Activated CD4-positive, CD25-positive, alpha-beta regulatory T cell (primary cell): ENCODE measurements at places on chromosomes 6 and 20.

- DNase-seq = no peak
Observed at GRCh38 chr20:51574248-51575033, 31.9 kb upstream of the NFATC2 start.

GRCh38 chr6:118746145-118746824, 94.9 kb upstream of the CEP85L start:
- no peak for DNase-seq

GRCh38 chr6:39801456-39802251, 9.5 kb downstream of the DAAM2 start:
- no peak for DNase-seq

DNA sequence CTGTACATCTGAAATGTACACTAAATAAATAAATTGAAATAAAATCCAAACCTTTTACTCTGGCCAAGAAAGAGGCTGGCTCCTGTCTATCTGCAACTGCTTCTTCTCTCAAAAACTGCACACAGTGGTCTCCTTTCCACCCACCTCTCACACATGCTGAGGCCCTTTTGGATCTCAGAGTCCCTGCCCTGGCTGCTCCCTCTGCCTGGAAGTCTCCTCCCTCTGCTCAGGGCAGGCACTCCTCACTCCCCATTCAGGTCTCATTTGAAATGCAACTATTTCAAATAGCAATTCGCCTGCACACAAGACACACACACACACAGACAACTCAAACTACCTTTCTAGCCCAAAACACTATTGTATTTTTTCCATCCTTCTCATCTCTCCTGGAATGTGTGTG, 348.8 kb downstream of the PKHD1 start:
- DNase-seq = no peak

GRCh38 chr20:53205046-53205445, 232.9 kb downstream of the TSHZ2 start:
- no peak for DNase-seq

- peak; percentile 64 for DNase-seq
Observed at GRCh38 chr20:50588034-50588736, 78.0 kb downstream of the PTPN1 start.

DNA sequence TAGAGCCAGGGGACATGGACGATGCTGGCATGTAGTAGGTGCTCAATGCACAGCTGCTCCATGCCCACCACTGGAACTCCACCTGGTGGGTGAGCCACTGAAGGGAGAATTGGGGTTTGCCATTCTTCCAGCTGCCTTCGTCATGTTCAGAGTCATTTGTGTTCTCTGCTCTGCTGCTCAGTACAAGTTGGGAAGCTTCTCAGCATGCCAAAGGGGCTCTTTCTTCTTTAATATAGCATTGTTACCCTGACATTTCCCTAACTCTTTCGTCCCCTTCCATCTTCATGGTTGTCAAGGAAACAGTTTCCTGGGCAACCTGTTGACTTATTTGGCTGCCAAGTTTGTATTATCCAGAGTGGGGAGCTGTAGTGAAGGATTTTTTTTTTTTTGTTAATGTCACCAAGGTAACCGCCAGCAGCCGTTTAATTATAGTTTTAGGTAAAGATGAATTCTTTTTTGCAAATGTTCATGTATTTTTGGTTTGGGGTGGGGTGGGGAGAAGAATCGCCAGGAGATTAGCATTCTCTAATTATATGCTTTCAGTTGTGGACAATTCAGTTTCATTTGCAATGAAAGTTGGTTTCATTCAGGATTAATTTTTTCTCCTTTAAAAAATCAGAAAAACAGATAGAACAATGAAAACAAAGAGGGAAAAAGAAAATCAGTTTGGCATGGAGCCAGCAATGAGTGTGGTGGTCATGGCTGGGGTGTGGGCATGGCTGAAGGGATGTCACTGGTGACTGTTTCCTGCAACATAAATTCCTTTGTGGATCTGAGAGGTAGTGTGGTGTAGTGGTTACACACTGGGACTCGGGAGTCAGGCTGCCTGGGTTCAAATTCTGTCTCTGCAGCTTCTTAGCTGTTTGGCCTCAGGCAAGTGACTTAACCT, 73.0 kb upstream of the KCNG1 start:
- DNase-seq = no peak

DNA sequence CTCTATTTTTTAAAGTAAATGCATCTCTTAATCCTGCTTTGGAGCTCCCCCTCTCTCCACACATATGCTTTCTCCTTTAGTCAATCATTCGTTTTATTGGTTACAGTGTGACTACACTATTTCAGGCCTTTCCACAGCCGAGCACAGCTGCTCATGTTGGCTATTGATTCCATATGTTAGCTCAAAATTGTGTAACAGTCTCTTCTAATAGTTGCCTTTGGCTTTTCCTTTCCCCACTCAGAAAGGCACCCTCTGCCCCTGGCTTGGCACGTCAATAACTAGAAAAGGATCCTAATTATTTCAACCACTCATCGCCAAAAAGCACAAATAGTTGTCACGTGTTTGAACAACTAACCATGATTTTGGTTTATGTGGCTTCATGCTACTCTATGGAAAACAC, 410.3 kb upstream of the SLC35B3 start:
- DNase-seq = no peak

- DNase-seq = no peak
Observed at GRCh38 chr6:149217466-149217888, 100.0 kb upstream of the TAB2 start.

GRCh38 chr20:32231245-32231644, 23.6 kb downstream of the POFUT1 start:
- no peak for DNase-seq

- no peak for DNase-seq
Observed at GRCh38 chr20:61919675-61920365, 145.9 kb downstream of the TAF4 start.

DNA sequence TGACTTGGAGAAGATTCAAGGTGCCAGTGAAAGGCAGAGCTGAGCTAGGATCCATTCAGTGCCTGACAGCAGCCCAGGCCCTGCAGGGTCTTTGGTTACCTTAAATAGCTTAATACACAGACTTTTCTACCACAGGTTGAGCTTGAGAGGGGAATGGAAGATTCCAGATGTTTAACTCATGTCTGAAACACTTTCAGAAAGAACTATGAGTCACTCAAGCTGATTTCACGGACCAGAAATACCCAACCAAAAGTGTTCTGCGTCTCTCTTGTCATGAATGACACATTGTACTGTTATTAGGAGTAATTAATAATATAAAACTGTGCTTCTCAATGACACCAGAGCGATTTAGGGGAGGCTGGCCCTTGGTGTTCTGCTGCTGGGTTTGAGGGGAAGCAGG, 6.4 kb upstream of the PMEPA1 start:
- no peak for DNase-seq

- DNase-seq = no peak
Observed at GRCh38 chr6:7726416-7727085, 652 bp downstream of the BMP6 start.

DNA sequence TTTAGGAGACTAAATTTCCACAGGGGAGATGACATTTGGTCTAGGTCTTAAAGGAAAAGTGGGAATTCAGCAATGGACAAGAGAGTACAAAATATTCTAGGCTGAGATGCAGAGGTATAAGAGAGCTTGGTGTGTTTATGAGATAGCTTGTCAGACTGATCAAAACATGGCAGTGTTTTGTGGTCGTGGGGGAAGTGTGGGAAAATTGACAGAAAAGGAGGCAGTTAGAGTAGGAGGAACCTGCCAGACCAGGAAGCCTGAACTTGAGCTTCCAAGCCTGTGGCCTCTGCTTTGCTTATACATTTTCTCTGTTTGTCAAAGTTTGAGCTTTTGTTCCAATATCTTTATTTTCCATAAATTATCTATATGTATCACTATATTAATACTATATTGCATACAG, 69.5 kb upstream of the MAP3K7 start:
- no peak for DNase-seq

GRCh38 chr6:28357036-28357435, 7.3 kb downstream of the ZKSCAN3 start:
- no peak for DNase-seq

DNA sequence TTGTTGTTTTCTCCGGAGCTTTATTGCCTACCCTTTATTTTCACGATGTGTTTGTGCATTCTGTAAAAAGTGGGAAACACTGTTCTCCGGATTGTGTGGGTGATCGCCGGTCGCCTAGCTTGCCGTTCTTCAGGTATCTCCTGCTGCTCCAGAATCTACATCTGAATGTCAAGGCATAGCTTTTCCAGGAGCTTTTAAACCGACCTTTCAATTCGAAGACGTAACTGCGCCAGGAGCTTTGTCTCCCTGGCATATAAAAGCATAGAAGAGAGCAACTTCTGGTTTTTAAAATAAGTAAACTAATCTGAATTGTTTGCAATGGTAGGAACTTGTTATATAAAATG, 96.0 kb downstream of the HFE start:
- no peak for DNase-seq

- DNase-seq = no peak
Observed at GRCh38 chr6:36358226-36358915, 21.7 kb upstream of the BNIP5 start.

DNA sequence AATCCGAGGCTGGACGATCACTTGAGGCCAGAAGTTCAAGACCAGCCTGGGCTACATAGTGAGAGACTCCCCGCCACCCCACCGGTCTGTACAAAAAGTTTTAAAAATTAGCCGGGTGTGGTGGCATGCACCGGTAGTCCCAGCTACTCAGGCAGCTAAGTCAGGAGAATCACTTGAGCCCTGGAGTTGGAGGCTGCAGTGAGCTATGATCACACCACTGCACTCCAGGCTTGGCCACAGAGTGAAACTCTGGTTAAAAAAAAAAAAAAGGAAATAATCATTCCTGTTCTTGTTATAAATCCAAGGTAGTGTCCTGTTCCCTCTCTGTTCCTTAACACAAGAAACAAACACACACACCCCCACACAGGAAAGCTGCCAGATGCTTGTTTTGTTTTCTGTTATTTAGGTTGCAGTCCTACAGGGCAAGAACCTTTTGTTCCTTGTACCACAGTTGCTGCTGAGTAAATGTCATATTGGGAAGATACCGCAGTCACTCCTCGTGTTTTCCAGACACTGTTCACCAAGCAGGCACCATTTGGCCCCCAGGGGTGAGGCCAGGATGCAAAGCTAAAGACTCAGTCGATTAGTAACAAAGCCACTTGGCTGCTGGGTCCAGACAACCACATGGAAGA, 28.9 kb downstream of the ASIP start:
- DNase-seq = no peak

- no peak for DNase-seq
Observed at GRCh38 chr6:162638931-162639574, 88.5 kb downstream of the PRKN start.

DNA sequence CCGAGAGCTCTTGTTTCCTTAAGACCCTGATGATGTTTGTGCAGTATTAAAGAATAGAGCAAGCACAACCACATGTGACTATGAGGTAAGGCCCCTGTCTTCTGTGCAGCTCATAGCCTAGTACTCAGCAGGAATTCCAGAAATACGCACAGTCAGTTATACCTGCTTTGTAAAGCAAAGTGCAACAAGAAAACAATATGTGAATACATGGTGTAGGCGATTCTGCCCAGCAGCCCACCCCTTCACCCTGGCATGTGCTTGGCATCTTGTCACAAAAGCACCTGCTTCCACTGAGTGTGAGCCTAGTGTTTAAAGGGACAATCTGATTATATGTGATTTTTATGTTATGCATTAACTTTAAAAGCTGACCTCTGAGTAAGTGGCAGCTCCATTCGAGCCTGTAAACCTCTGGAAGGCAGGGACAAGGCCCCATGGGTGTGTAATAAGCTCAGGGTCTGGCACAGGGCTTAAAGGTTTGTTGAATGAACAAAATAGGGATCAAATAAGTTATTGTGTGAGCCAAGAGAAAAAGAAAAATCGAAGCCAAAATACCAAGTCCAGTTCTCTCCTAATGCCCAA, 148.7 kb downstream of the DOK5 start:
- no peak for DNase-seq

DNA sequence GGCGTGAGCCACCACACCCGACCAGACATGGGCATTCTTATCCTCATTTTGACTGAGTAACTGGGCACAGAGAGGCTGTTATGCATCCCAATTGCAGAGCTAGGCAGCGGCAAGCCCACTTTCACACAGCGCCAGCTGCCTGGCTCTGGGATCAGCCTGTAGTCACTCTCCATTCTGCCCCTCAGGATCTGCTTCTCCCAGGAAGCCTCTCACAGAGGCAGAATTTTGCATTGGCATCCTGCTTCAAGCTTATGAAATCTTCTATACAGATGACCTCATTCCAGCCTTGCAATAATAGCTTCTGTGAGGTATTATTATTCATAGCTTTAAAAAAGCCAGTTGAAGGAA, 37.0 kb upstream of the IER3 start:
- DNase-seq = no peak

DNA sequence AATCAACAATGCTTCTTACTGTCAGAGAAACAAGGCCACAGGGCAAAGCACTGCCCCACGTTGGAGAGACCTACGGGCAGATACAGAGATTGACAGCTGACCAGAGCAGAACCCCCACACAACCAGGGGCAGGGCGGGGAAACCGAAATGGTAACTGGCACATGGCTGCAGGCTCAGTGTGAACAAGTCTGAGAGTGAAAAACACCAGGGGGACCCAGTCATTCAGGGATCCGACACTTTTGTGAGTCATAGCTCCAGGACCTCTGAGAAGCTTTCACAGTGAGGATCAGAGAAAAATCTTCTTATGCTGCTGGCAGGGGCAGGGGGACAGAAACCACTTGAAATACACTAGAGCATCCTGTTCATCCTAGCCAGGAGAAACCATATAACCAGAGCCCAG, 254.2 kb downstream of the C6orf118 start:
- DNase-seq = no peak

DNA sequence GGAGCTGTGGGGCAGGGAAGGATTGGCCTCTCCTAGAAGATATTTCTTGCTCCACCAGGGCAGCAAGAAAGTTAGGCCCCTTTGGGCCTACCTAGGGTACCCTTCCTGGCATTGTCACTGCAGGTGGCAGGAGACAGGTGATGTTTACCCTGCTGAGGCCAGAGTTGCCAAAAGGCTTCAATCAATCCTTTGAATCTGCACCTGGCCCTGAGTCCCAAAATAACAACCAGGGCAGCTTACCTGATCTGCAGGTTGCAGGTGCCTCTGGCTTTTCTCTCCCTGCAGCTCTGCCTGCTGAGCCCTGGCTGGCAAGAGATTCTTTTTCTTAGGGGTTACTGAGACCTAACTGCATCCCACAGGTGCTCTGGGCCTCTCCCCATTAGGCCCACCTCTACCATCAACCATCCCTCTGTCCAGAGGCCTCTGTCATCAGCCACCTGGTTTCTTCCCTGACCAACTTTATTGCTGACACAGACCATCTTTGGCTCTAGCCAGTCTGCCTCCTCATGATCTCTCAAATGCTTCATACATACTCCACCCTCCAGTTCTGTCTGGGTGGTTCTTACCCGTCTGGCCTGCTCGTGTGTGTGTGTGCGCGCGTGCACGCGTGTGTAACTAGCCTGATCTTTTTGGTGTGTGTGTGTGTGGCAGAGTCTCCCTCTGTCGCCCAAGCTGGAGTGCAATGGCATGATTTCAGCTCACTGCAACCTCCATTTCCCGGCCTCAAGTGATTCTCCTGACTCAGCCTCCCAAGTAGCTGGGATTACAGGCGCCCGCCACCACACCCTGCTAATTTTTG, 13.7 kb downstream of the BCL2L1 start:
- no peak for DNase-seq
